ENCODE measurements at places on chromosomes 6 and 20.
A peak's percentile ranks its signal among the peaks of the same experiment; 100 is the strongest.

- peak; percentile 73 for DNase-seq
These were observed 18.5 kb upstream of the WFDC10A start for GRCh38 chr20:45611054-45611453.

- no peak for DNase-seq
These were observed 38.6 kb downstream of the HEBP2 start for GRCh38 chr6:138442663-138443062.

- DNase-seq, result no peak
These were observed 3.8 kb downstream of the EYA2 start for GRCh38 chr20:46898423-46898822.

GRCh38 chr6:118197539-118197938 lies 290.5 kb downstream of the SLC35F1 start:
- DNase-seq, result no peak

GRCh38 chr20:8547035-8547650 lies 415.1 kb downstream of the PLCB1 start:
- no peak for DNase-seq
